ENCODE measurements at places on chromosomes 11 and 22. TPM values are rescaled to one million over a fixed set of nuclear protein-coding genes. Genes with fewer than 3 reads are reported as not detected.
A peak's percentile ranks its signal among the peaks of the same experiment; 100 is the strongest.

Gene C22orf23
- 0.29 TPM for total RNA-seq

Gene MUC5B
- not detected for total RNA-seq

DNA sequence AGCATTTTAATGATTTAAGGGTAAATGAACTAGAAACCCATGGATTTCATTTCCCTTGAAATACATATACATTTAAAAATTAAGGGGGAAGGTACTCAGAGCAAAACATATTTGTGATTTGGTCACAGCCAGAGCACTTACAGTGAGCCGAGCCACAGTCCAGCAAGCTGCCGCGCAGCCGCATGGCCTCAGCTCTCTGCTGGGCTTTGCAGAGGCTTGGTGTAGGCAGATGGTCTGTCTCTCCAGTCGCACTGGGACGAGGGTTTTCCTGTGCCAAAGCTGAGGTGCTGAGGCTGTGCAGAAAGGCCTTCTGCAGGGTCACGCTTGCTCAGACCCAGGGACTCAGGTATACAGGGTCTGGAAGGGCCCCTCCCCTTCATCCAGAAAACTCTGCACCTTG is 367.3 kb downstream of the OPCML start:
- no peak for DNase-seq

DNA sequence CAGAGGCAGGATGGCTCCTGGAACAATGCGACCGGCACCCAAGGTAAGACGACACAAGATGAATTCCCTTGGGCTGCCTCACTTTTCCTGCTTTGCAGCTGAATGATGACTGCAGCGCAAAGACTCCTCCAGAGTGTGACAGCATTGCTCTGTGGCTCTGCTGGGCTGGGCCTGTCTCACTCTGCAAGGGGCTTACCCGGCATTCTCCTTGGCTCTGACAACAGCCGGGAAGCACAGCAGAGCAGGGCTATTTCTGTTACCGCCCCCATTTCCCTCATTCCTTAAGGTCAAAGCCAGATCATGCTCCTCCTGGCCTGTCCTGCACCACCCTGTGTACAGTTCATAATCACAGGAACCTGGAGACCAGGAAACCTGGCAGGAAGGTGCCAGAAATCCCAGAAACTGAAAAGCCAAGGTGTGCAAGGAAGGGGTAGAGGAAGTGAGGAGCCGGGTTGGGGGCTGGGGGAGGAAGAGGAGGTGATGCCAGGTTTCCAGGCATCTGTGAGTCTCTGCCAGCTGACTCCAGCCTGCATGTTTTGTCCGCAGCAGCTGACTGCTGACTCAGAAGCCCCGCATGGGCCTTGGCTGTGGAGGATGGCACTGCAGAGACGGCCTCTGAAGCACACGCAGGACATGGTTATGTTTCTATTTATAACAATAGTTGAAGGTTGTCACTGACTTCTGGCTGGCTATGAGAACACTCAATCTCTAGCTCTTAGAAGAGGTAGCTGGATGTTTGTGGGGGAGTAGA is 113.6 kb downstream of the MICAL3 start:
- peak; percentile 95 for DNase-seq

DNA sequence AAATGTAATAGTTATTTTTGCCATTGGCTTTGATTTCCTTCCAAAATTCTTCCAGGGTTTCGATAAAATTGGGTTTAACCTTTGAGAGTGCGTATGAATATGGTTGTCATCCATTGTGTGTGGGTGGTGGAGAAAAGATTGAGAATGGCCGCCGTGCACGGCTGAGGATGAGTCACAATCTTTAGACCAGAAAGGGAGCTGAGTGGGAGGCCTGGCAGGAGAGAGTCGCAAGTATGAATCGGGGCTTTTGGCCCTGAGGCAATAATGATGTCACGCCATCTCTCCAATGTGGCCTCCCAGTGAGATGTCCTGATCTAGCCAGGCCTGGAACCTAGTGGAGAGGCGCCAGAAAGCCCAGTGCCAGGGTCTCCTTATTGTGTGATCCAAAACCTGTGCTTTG is 33.1 kb upstream of the SMPD1 start:
- DNase-seq, result peak; percentile 54

DNA sequence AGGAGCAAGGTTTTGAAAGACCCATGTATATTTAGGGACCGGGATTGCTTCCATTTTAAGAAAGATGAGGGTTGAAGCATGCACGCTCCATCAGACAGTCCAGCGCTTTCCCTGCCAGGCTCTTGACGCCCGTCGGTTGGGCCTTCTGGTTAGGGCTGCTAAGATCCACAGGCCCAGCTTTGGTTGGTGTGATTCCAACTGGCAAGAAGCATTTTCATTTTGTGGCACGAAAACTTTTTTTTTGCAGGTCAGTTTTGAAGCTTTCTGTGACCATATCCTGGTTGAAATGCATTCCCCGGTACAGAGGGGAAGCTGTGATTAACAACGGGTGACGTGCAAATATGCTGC is 34.3 kb upstream of the MPPED1 start:
- DNase-seq, result no peak

- no peak for DNase-seq
Measured at GRCh38 chr11:119839476-119840133, 110.6 kb upstream of the NECTIN1 start.

- no peak for DNase-seq
Measured at GRCh38 chr11:126587541-126587940, 232.1 kb downstream of the ST3GAL4 start.

- peak; percentile 92 for DNase-seq
Measured at GRCh38 chr11:102560555-102561011, 30.0 kb upstream of the MMP7 start.

GRCh38 chr11:1162491-1163311 is 4.9 kb downstream of the MUC5AC start:
- no peak for DNase-seq
